ENCODE measurements at places on chromosomes 12 and 14.

- no peak for DNase-seq
Measured at GRCh38 chr14:74637178-74637550, 25.1 kb upstream of the LTBP2 start.

DNA sequence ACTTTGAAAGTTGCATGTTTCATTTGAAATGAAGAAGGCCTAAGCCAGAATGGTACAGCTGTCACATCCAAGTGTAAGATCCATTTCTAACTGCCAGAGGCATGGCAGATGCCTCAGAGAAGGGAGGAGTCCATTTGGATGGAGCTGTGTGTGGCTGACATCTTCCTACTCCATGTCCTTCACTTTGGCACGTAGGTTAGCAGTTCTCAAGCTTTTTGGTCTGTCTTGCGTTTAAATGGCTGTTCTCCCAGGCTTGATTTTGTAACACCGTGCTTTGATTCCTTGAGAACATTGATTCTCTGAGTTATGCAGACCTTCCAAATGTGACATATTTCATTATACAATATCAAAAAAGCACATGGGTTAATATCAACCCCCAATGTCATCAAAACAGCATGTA lies 23.4 kb downstream of the EML1 start:
- DNase-seq: no peak

GRCh38 chr12:60849723-60850122 lies 1253.9 kb downstream of the SLC16A7 start:
- no peak for DNase-seq

GRCh38 chr12:118011961-118012360 lies 4.5 kb upstream of the RFC5 start:
- no peak for DNase-seq

- DNase-seq: no peak
Measured at GRCh38 chr14:58607131-58607951, 30.4 kb upstream of the DACT1 start.

GRCh38 chr12:242496-242895 lies 20.1 kb downstream of the SLC6A13 start:
- DNase-seq: no peak

GRCh38 chr12:105110851-105111250 lies 3.3 kb downstream of the WASHC4 start:
- no peak for DNase-seq

DNA sequence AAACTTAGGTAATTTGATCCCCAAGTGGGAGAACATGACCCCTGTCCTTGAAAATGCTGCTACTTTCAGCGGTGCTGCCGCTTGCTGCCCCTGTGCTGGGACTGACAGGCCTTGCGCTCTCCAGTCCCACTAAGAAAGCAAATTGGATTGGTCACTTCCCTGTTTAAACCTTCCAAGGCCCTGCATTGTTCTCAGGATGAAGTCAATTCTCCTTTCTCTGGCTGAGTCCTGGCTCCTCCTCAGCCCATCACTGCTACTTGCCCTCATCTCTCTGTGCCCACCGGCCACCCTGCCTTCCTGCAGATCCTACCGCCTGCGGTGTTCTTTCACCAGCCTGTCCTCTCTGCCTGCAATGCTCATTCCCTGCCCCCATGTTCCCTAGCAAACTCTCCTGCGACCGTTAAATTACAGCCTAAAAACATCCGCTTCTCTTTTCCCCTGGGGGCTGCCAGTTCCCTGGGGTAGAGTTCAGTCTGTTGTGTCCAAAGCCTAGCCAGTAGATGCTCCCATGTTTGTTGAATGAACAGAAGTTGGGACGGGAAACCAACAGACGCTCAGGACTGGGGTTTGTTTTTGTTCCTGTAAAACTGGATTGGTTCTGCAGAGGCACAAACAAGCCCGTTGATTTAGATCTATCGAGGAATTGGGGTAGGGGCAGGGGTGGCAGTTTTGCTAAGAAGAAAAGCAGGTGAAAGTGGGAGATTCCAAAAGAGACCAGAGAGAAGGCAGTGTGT lies 127.3 kb upstream of the HIF1A start:
- DNase-seq: no peak

Measured in amniotic stem cell (primary cell).